M059J (cell line): ENCODE measurements at places on chromosomes 16 and 17. TPM values are rescaled to one million over a fixed set of nuclear protein-coding genes. Genes with fewer than 3 reads are reported as not detected.

MIEF2 gene
- total RNA-seq: 13.3 and 26.4 TPM in 2 replicates

CYLD gene
- total RNA-seq: 53.3 and 68.6 TPM in 2 replicates

SLC6A2 gene
- not detected in 2 replicates for total RNA-seq

FKBP10 gene
- 128 and 174 TPM in 2 replicates for total RNA-seq

KCNH6 gene
- total RNA-seq: not detected in 2 replicates

XAF1 gene
- 74.4 and 76.4 TPM in 2 replicates for total RNA-seq

P2RX1 gene
- not detected in 2 replicates for total RNA-seq

ZG16B gene
- 0.12 and 3.9 TPM in 2 replicates for total RNA-seq

EIF5A gene
- 428 and 432 TPM in 2 replicates for total RNA-seq

RAB37 gene
- not detected in 2 replicates for total RNA-seq

EFCAB5 gene
- 0.22 and 1.7 TPM in 2 replicates for total RNA-seq

PLA2G10 gene
- not detected in 2 replicates for total RNA-seq
